ENCODE measurements at places on chromosomes 12 and 14.
A peak's percentile ranks its signal among the peaks of the same experiment; 100 is the strongest.

GRCh38 chr14:69612014-69612782 lies 802 bp downstream of the SUSD6 start:
- peak; percentile 3 for DNase-seq

DNA sequence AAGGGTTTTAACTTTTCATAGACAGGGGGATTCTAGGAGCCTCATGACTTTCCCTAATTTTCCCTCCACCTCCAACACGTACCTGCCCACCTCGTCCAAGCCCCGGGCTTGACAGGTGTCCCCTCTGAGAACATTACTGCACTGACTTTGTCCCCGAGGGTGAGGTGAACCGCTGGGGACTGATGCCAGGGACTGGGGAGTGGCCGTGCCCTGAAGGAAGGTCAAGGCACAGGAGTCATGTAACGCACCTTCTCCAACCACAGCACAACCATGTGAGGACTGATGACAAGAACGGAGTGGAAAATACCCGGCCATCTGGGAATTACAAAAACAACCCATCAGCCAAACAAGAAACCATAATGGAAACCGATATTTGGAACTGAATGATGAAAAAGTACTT lies 214.7 kb upstream of the C14orf180 start:
- no peak for DNase-seq

GRCh38 chr14:50667684-50667995 lies 466 bp downstream of the SAV1 start:
- peak; percentile 17 for DNase-seq

DNA sequence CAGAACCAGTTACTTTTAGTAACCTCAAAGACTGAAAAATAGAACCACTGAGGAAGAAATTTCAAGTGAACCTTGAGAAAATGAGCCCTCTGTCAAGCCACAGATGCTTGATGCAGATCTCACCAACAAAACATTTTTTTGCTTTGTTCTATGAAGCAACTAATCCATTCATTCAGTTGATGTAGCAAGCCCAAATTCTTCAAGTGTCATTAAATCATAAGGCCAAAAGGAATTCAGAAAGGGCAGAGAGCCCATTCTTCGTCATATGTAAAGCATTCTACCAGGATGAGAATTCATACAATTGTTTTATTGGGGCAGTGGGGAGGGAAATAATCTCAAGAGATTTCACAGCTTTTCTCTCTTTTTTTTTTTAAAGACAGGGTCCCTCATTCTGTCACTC lies 218.0 kb upstream of the RGS6 start:
- no peak for DNase-seq

DNA sequence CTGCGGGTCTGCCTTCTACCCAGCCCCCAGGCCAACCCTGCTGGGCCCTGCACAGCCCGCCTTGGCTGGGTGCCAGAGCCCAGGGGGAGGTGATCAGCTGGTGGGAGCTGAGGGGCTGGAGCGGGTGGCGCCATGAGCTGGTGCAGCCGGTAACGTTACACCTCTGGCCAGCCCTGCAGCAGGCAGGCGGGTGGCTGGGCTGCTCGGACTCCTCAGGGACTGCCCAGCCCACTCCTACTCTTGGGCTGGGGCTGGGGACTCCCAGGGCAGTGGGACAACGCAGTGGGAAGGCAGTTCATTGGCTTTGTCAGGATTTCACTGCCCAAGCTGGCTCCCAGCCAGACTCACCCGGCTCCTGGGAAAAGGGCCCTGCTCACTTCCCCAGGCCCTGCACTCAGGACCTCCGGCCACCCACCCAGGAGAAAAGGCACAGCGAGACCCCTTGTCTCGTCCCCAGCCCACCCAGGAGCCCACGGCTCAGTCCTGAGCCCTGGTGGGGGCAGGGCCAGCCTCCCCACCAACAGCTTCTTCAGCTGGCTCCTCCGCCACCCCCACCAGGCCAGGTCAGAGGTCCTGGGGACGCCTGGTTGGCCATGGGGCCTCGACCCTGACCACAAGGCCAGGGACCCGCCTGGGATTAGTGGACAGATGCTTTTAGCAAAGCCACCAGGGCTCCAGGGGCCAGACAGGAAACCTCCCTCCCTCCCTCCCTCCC lies 1.0 kb downstream of the PGF start:
- DNase-seq, result no peak
